ENCODE measurements at places on chromosomes 5 and 9. TPM values are rescaled to one million over a fixed set of nuclear protein-coding genes. Genes with fewer than 3 reads are reported as not detected.

GRCh38 chr5:56088967-56089829 lies 94.4 kb upstream of the IL6ST start:
- no peak for DNase-seq

Gene ABCA2
- total RNA-seq = 26.9 TPM

GRCh38 chr5:4098226-4098625 lies 502.6 kb downstream of the IRX1 start:
- no peak for DNase-seq

Gene SHOC1
- total RNA-seq = not detected

Gene KLF4
- 225 TPM for total RNA-seq

DNA sequence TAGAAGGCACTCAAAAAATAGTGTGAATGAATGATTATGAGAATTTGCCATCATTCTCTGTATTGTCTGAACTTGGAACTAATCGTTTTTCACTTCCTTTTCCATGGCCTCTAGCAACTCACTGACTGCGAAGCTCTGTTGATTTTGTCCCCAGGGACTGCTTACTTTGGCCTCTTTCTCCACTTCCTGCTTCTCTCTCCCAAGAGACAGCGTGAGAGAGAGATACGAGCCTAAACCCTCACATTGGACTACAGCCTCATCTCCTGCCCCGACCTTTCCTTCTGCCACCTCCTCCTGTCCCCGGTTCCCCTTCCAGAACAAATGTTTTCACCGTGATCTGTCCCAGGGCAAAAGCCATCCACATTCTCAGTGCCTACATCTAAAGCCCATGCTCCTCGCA lies 300.8 kb upstream of the PANK3 start:
- no peak for DNase-seq

- DNase-seq = no peak
Observed at GRCh38 chr9:123414936-123415930, 59.2 kb downstream of the CRB2 start.

- DNase-seq = no peak
Observed at GRCh38 chr5:16135003-16135402, 44.6 kb downstream of the MARCHF11 start.

GRCh38 chr5:96651948-96652753 lies 10.0 kb upstream of the CAST start:
- DNase-seq = no peak

Gene TOR1B
- 37.2 TPM for total RNA-seq

DNA sequence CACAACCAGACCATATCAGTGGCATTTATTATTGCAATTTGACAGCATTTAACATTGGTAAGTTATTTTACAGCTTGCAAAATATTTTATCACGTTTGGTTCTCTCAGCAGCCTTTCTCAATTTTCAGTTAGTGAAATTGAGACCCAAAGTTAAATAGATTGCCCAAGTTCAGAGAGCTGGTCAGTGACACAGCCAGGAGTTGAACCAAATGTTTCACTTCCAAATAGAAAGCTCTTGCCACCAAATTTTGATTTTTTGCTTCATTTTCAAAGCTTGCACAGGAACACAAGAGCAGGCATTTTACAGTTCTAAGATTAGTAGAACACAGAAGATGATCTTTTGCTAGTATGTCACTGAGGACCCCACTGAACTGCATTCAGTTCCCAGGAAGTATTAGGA lies 271.5 kb upstream of the C9orf72 start:
- no peak for DNase-seq

Data from omental fat pad (tissue), 4 donors.